ENCODE measurements at places on chromosomes 2 and 18.

DNA sequence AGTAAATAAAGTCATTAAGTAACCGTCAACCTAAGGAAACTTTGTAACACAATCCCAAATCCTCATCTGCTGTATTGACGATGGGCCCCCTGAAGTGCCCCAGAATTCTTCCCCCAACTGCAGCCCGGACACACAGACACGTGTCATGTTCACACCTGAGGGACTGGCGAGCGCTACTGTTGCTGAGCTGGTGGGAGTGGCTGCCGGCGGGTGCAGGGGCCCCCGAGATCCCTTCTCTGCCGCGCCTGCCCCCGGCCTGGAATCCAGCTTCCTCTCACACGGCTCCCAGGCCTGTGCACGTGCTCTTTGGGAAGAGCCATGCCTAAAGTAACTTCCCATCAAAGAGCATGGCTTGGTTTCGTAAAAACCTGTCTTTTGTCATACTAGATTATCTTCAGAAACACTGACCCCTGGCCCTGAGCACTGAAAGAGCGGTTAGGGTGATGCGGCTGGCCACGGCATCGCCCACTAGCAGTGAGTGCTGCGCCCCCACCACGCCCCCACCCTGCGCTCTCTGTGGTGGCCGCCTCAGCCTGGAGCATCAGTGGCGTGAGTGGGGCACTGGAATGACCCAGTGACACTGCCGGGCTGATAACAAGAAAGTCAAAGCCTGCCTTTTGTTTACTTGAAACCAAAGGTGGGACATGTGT is 56.0 kb downstream of the ADI1 start:
- DNase-seq = no peak

DNA sequence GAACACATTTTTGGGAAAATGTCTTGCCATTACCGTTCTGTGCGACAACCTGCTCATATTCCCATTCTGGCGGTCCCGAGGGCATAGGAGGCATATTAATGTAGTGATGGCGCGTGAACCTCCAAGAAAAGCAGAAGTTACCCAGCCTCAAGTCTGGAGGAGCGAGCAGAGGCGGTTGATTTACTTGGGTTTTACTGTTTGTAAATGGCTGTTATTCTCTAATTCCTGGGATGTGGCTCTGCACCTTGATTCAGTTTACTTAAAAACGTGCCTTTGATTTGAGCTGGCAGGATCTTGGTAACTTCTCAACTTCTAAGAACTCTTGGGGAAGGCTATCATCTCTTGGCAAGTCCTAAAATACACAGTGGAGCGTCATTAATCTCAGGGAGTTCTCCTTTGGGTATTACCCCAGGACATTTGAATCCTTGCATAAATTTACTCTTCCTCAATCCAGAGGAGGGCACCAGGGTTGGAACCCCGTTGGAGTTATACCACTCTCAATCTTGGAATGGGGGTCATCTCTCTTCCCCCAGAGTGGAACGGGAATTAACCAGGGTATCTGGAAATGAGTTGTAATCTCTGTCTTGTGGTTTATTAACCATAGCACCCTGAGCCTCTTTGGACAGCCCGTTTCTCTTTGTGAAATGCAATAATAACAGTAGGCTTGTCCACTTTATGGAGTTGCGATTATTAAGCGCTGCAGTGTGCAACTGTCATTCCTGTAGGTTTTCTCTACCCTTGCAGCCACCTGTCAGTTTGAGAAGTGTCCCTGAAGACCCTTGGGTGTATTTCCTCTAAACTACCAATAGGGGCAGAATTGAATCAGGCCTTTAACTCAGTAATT is 2.1 kb downstream of the HK2 start:
- no peak for DNase-seq

DNA sequence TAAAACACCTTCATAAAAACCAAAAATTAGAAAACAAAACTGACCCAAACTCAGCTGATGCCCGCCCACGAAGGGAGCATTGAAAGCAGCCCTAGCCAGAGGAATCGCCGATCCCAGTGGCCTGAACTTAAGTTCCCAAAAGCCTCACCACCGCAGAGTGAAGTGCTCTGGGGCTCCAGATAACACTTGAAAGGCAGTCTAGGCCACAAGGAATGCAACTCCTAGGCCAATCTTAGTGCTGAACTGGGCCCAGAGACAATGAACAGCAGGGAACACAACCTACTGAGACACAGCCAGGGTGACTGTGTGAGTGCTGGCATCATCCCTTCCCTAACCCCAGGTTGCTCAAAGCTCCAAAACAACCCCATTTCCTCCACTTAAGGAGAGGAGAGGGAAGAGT is 59.6 kb upstream of the CHN1 start:
- DNase-seq = no peak

- no peak for DNase-seq
These were observed 146.4 kb downstream of the FTCDNL1 start for GRCh38 chr2:199704358-199705238.

DNA sequence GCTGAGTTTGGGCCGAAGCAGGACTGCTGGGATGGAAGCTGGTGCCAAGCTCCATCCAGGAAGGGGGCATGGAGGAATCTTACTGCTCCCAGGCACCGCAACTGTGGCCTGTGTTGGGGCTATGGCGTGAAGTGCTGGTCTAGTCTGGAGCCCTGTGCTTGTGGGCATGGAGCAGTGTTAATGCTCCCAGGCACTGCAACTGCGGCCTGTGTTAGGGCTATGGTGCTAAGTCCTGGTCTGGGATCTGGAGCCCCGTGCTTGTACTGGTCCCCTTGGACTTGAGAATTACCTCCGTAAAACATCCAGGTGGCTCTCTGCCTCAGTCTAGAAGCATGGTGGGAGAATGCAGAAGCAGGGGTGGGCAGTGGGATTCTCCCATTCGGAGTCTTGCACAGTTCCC is 1379.4 kb upstream of the ACVR2A start:
- DNase-seq = no peak

DNA sequence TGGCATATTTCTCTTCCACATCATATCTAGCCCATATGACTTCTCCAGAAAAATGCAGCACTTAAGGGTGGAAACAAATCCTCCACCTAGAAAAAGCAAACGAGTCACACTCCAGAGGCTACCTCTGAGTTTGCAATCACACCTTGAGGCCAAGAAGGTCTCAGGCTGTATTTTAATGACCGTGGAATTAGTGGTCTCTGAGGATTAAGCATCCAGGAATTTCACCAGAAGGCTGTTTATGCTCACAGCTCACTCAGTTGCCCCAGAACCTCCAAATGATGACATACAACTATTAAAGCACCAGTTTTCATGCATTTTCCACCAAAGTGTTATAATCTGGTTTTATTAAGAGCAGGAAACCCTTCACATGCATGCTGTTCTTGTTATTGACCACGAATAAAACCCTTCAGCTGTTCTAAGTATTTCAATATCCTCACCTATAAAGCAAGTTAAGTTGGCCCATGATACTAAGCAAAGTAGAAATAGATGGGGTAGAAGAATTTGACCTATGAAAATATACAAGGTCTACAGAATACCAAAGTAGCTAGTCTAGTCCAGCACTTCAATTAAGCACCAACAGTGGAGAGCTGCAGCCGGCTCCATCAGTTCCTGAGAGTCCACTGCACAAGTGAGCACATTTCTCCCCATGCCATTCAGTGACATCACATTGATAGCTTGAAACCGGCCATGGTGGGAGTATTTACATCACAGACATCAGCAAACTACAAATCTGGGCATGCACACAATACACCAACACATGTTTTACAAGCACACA is 39.5 kb upstream of the SLC14A1 start:
- DNase-seq = no peak

DNA sequence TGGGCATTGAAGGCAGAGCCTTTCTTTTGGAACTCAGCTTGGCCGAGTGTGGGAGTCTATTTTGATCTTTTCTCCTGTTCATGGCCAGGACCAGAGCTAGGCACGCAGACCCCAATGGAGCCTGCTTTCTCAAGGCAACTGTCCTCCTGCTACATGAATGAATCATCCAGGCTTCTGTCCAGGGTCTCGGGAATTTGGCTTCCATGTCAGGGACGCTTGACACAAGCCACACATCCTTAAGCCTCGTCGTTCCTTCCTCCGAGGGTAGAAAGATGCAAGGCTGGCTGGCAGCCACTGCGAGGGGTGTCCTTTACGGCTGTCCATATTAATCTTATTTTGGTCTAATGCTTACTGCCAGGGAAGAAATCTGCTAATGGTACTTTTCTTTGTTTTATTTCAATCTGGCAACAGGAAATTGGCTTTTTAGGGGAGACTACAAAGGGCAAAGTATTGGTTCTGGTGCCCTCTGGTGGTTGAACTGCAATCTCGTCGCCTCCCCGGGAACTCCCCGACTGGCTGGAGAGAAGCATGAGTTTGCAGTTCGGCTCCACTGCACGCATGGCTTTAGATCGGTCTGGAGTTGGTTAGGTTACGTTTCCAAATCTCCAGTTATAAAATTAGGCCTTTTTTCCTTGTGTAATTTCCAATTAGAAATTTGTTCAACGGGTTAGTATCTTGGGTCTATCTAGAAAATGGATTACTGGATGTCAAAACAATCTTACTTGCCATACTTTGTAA is 135.2 kb downstream of the ALPK2 start:
- DNase-seq = peak; percentile 81

- no peak for DNase-seq
These were observed 231.7 kb downstream of the TRIB2 start for GRCh38 chr2:12948231-12948960.

DNA sequence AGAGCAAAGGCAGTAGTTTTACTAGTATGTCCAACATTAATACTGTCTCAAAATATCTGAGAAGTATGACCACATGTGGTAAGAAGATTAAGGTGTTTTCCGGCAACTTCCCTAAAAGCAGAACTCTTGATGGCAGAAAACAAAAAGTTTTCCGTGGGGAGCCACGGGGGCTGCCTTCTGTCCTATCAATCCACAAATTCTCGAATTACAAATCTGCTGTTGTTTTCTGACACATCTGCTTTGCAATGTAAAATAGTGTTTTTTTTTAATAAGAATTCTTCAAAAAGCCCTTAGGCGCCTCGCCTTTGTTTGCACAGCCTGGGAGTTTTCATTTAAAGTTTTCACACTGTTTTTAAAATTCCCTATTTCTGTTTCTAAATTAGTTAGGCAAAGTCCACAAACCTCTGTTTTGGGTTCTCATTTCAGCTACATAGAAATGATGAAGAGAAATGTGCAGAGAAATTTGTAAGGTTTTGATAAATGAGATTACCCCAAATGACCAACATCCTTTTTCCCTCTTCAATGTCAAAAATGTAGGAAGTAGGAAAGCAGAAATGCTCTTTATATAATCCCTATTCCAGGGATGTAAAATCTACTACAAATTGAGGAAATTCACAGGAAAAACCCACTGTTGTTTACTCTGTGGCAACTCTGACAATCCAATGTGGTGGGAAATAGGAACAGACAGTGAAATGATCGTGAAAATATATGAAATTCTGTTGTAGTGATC is 385.8 kb downstream of the ZEB2 start:
- no peak for DNase-seq

DNA sequence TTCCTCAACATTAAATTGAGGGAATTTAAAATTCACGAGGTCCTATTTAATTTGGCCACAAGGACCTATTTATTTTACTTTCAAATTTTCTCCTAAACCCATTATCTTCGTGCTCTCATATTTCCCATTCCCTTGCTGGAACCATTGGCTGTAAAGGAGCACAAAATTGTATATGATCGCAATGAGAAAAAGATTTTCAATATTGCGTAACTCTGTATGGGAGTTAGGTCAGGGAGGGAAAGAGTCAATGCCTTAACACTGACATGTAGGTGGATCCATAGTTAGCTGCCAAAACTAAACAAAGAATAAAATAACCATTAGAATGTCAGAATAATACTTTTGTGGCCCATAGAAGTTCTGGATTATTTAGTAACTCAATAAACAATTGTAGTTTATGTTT is 40.6 kb upstream of the ZC3H15 start:
- DNase-seq = no peak

DNA sequence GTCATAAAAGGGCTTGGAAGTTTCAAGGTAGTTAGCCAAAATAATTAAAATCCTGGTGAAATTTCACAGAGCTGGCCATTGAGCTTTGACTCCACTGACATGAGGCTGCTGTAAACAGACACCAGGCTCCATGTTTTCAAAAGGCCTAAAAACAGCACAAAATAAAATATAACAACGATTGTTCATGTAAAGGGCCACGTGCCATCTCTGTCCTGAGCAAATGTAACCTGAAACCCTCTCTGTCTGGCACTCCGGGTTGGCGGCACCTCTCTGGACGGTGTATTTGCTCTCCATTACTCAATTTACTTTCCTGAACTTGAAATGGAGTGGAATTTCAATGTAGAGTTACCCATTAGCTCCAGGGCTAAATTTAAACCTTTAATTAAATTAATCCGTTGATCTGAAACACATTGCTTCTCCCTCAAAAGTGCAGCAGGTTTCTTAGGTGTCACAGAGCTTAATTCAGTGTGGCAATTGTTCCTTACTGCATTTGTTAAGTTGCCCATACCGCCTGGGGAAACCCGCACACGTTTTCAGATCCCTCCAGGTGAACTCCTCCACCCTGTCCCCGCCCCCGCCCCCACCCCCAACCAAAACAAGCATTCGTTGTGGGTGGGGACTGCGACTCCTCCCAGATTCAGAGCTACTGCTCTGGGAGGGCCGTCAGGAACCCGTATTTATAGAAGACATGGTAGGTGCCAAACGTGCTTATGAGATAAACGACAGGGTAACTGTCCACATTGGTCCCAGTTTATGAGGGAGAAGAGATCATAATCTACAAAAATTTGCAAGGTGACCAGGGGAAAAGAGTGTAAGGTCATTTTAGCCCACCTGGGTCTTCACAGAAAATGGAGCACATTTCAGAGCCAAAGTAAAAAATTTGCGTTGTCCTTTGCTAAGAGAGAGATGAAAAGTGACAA is 1.2 kb upstream of the CABLES1 start:
- no peak for DNase-seq

DNA sequence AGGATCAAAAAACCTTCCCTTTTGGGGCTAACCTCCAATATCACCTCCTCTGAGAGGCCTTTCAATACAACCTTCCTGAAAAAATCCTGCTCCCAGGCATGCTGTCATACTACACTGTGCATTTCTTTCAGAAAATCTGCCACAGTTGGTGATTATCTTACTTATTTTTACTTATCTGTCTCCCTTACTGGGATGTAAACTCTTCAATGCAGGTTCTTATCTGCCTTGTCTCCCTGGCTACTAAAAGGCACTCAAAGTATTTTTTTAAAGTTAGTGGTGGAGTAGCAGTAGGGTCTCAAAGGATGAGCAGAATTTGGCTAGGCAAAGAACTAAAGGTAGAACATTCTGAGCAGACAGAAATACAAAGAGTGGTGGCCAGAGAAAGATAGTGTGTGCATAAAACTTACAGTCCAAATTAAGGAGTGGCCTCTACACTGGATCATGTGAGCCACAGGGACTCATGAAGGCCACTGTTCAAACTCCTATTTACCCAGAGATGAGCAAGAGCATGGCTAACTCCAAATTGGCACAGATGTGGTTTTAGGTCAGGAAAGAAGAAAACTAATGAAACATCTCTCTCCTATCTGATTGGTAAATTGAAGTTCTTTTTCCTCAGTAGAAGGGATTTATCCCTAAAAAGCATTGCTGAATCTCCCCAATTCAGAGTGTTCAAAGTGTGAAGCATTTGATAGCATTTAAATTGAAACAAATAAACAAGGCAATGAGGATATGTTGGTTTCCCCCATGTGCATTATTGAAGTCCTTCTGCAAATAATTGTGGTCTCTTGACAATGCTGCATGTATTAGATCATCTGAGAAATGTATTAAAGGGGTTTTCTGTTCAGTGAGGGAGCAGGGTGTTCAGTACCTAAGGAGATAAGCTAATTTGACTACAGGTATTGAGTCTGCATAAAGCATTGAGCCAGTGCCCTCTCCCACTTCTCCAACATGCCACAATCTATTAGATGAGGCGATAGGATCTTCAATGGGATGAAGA is 285.5 kb downstream of the MREG start:
- no peak for DNase-seq
